Activated naive CD8-positive, alpha-beta T cell treated with anti-CD3 and anti-CD28 coated beads, Interleukin-2, amount 50 U/mL, for 16 hours (primary cell): ENCODE measurements at places on chromosomes 6 and 20.

DNA sequence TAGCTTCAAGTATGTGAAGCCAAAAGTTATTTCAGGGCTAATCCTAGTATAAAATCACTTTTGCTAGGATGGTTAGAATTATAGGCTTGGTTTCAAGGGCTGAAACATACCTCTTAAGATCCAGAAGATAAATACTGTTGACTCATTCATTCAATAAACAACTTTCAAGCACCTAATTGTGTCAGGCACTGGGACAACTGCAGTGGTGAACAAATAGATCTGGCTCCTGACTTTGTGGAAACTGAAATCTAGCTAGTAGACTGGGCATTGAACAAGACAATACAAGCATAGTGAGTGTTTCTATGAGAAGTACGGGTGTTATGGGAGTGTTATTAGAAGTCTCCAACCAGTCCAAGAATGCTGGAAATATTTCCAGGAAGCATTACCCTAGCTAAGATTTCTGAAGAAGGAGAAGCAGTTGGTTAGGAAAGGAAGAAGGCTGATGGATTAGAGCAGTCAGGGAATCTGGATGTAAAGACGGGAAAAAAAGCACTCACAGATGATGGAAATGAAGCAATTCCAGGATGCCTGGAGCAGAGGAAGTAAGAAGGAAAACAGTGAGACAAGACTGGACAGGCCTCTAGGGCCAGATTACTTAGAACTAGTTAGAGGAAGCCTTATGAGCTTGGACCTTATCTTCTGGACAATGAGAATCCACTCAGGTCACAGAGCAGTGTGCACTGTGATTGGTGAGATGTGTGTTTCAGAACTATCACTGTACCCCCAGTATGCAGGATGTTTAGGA is 132.6 kb upstream of the RAB32 start:
- no peak for DNase-seq

DNA sequence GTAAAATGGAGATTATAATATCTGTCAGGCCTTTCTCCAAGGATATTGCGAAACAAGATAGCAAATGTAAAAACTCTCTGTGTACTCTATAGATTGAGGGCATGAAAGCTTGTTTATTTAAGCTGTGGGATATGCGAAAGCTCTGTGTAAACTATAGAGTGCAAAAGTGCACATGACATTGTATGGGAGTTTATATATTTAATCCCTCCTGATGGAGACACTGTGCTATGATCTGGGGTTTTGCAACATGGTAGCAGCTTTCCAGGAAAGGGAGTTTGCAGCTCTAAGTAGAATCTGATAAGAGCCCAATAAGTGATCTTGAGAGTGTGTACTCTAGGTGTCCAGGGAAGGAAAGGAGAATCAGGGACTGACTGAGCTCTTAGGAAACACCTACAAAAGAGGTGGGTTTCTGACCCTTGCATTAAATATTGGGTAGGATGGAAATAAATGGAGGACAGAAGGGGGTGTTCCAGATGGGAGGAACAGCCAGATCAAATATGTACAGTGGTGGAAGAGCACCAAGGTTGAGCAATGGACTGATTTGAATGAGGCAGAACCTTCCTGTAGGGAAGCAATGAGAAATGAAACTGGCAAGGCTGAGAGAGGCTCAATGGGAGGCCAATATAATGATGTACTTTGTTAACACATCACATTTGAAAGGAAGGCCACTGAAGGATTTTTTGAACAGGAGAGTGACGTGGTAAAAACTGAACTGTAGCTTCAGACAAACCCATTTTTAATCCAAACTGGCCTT is 450.1 kb downstream of the GJA1 start:
- no peak for DNase-seq

DNA sequence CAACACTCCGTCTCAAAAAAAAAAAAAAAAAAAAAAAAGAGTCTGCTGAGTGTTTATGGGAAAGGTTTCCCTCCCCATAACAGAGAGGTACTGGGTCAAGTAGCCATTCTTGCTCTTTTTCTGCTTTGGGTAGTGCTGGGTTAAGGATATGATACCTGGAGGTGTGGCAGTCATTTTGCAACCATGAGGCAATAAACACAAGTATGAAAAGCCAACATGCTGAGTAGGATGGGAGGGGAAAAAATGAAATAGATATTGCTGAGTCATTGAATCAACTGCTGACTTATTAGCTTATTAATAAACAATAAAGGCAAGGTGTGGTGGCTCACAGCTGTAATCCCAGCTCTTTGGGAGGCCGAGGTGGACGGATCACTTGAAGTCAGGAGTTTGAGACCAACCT is 2.3 kb upstream of the TOMM34 start:
- no peak for DNase-seq

DNA sequence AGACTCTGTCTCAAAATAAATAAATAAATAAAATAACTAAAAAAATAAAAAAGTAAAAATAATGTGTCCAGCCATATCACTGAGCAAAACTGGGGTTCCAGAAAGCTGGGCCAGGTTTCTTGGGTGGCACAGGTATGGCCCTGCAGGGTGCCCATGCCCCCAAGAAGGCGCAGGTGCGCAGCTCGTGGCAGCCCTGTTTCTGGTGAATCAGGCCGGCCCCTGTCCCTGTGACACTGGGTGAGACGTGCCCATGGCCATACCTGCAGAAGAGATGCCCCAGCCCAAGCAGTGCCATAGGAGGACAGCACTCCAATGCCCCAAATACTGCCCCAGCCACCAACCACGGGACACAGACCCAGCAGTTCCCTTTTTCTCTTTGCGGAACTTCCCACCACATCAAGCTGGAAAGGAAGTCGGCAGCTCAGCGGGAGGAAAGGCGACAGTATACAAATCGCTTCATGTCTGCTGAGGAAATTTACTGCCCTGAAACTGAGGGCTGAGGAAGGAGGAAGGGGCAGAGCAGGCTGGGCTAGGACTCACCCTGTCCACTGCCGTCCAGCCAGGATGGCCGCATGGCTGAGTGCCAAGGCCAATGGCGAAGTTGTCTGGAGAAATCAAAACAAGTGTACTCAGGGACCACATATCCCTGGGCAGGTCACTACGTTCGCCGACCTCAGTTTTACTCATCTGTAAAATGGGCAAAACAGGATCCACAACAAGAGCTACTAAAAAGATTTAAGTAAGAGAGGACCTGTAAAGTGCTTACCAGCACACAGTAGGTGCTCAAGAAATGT is 55.4 kb downstream of the PREX1 start:
- DNase-seq: no peak

- no peak for DNase-seq
Measured at GRCh38 chr6:153003366-153003690, 819 bp upstream of the MTRF1L start.

GRCh38 chr6:143505537-143505936 is 6.0 kb downstream of the FUCA2 start:
- DNase-seq: no peak

DNA sequence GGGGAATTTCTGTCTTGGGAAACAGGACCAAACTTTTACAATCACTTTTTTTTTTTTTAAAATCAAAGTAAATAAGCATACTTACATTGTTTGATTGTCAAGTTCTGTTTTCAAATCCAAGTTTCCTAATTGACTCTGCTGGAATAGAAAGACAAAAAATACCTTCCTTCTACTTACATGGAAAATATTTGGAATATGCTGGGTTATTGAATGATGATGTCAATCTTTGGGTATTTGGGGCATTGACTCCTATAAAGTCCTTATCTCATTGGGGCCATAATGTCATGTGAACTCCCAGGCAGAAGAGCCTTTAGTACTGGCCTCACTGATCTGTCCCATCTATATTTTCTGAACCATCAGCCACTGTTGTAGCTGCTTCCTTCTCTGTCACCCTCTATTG is 122.6 kb upstream of the NOX3 start:
- no peak for DNase-seq

DNA sequence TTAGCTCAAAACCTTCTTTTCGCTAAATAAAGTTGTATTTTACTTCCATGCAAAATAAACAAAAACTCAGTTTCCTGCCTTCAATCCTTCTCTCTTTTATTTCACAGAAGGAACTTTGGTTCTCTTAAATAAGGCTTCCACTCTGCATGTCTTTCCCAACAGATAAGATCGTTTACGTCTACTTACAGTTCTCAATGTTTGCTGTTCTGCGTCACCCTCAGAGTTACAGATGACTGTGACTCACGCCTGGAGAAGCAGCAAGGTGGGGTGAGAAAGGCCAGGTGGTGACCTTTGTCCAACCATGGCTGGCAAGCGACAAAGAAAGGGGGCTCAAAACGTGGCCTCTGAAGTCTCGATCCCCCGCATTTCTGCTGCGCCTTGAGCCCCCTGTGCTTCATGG is 51.4 kb upstream of the RPS6KA2 start:
- no peak for DNase-seq

- no peak for DNase-seq
Measured at GRCh38 chr6:113104541-113104940, 752.6 kb upstream of the MARCKS start.

DNA sequence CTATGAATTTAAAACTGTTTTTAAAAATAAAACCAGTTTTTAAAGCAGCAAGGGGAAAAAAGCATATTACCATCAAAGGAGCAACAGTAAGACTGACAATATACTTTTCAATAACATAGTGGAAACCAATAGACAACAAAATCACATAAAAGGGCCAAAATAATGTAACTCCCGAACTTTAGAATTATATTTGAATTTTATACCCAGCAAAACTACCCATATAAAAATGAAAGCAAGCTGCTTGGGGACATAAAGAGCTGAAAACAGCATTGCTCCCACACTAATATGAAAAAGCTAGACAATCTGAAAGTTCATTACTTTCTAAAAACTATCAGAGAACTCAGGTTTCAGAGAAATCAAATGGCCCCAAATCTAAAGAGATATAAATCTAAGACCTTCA is 199.4 kb upstream of the ARID1B start:
- no peak for DNase-seq

DNA sequence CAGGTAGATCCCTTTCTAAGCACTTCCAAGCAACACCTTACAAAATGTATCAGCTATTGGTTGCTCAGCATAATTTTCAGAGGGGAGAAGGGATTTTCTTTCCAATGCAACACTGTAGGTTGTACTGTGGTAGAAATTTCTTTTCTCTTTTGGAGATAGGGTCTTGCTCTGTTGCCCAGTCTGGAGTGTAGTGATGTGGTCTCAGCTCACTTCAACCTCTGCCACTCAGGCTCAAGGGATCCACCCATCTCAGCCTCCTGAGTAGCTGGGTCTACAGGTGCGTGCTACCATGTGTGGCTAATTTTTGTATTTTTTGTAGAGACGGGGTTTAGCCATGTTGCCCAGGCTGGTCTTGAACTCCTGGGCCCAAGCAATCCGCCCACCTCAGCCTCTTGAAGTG is 16.3 kb downstream of the RAD21L1 start:
- no peak for DNase-seq

- no peak for DNase-seq
Measured at GRCh38 chr6:31470801-31471200, 27.1 kb upstream of the MICB start.

DNA sequence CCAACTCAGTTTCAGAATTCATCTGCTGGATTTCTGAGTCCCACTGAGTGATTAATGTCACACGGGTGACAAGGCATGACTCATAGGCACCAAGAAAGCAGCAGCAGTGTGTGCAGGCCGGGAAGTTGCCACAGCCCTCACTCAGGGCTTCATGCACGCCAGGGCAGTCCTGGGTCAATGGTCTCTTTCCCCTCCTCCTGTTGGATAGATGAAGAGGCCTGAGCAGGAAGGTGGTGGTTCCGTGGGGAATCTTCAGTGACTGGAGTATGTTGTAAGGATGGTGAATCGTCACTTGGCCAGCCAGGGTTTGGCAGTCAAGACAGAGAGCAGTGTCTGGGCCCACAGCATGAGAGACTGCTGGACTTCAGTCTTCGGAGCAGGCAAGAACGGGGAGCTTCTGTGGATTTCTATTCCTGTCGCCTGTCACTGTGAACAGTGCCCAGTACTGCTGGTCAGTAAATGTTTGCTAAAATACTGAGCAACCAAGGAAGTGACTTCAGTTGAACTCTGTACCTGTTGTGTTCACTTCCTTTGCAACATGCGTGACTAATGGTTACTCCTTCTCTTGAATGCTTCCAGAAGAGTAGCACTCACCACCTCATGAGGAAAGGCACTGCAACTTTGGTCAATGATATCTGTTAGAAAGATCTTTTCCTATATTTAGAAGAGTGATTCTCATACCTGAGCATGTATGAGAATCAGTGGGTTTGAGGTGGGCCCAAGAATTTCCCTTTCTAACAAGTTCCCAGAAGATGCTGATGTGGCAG is 62.0 kb upstream of the CD93 start:
- DNase-seq: no peak

- DNase-seq: no peak
Measured at GRCh38 chr6:93293872-93294271, 125.5 kb downstream of the EPHA7 start.

DNA sequence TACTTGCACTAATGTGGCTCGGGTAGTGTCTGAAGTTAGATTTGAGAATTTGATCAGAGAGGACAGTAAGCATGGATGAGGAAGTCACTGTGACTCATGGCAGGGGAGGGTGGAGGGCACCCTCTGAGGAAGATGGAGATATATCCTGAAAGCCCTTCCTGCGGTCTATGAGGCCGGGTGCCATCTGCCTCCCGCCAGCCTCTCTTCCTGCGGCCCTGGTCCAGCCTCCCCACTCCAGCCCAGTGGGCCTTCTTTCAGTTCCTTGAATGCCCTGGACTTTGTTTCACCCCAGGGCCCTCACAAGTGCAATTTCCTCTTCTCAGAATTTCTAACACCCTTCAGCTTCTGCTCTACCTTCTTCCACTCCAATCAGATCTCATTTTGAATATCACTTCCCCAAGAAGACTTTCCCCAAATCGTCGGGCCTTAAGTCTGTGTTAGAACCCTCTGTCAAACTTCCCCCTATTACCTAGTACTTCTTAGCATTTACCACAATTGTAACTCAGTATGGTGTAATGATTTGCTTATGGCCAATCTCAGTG is 20.2 kb upstream of the TNFAIP3 start:
- DNase-seq: no peak

- no peak for DNase-seq
Measured at GRCh38 chr6:25449774-25450173, 170.6 kb downstream of the CARMIL1 start.

DNA sequence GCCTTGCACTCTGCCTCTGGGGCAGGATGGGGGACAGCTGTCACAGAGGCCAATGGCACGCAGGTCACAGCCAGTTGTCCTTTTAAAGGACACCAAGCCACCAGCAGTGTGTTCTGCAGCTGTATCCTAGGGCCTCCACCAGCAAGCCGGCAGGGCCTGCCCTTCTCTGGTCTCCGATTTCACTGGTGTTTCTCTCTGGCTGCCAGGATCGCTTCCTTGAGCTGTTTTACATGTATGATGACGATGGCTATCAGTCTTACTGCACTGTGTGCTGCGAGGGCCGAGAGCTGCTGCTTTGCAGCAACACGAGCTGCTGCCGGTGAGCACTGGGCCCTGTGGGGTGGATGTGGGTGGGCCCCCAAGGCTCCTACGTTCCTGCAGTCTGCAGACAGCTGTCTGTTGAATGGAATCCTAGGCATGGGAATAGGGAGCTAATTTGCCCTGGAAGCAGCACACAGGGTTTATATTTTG is 22.7 kb upstream of the MAPRE1 start:
- DNase-seq: no peak
